ENCODE measurements at places on chromosomes 5 and 9.

DNA sequence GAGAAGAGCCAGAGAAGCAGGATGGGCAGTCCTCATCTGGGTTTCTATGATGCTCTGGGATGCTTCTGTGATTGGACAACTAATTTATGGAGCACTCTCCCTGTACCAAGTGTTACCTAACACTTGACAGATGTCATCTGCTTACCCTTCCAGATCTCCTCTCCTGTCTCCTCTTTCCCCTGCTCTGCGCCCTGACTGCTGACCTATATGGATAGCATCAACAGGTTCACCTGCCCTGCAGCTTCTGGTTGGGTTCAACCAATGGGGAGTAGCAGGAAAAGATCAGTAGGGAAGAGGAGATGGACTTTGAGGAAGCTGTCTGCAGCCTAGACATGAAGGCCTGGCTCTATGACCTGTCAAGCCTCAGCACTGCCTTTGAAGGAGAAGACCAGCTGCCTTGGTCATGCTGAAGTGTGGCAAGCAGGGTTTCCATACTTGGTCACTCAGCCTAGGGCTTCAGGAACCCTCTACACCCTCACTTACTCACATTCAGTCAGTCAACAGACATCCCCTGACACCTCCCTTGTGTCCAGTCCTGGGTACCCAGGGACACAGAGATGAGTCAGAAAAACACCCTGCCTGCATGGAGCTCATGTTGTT lies 11.3 kb upstream of the P4HA2 start:
- no peak for DNase-seq

DNA sequence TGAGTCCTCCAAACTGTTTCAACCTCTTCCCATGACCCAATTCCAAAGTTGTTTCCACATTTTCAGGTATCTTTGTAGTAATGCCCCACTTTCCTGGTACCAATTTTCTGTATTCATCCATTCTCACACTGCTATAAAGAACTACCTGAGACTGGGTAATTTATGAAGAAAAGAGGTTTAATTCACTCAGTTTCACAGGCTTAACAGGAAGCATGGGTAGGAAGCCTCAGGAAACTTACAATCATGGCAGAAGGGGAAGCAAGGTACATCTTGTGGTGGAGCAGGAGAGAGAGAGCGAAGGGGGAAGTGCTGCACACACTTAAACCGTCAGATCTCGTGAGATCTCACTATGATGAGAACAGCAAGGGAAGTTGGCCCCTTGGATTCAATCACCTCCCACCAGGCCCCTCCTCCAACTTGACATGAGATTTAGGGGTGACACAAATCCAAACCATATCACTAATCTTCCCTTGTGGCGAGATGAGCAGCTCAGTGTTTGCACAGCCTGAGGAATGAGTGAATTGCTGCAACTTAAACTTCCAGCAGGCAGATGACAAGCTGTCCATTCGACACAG lies 42.9 kb downstream of the TRIP13 start:
- DNase-seq: no peak

DNA sequence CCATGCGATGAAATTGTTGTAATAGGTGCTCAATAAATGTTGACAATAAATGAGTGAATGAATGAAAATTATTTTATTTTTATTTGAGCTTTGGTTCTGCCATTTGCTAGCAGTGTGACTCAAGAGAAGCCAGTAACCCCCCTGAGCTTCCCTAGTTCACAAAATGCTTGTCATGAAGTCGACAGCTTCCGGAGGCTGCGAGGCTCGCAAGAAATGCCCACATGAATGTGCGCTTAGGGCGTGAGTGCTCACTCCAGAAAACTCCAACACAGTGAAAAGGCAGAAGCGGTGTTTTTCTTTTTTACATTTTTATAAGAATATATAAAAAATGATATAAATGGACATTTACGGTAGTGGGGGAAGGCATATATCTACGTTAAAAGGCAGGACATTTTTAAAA lies 26.5 kb downstream of the CDKN2A start:
- DNase-seq: no peak

- DNase-seq: no peak
Measured at GRCh38 chr5:32421075-32421474, 23.5 kb downstream of the ZFR start.

DNA sequence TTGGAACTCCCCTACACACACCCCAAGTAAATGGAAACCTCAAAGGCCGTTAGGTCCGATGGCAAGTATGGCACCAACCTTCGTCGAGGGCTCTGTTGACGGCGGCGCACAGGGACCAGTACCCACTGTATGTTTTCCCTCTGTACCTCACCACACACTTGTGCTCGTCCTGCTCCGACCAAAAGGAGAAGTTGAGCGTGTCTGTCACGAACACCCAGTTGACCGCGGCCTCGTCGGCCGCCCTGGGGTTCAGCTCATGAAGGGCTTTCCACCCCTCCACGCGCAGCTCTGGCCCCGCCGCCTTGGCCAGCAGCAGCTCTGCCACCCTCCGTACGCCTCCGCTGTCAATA lies 24.0 kb downstream of the HNRNPK start:
- DNase-seq: no peak

All from 8988T (cell line).